Epithelial cell of proximal tubule (primary cell): ENCODE measurements at places on chromosomes 11 and 22. TPM values are rescaled to one million over a fixed set of nuclear protein-coding genes. Genes with fewer than 3 reads are reported as not detected.

- no peak for DNase-seq
These were observed 10.3 kb downstream of the PRDM10 start for GRCh38 chr11:129992161-129992944.

DNA sequence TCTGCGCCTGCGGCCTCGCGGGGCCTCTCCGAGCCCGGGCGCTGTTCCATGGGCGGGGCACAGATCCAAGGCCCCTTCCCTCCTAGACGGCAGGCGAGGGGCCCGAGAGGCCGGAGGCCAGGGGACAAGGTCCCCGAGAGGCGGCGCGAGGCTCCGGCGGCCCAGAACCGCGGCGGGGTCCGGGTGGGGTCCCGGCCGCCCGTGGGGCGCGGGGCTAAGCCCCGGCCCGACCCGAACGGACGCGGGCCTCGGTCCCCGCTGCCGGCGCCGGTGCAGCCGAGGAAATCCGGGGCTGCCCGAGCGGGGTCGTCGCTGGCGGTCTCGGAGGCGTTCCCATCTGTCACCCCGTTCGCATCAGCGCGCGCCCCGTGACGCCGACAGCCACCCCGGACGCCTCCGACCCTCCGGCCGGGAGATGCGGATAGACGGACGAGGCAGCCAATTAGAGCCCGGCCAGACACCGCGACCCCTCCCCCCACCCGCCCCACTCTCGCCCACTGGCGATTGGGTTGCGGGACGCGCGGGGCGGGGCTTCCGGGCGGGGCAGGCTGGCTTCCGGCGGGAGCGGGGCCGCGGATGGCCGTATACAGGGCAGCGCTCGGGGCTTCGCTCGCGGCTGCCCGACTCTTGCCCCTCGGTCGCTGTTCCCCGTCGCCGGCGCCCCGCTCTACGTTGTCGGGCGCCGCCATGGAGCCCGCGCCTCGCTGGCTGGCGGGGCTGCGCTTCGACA is at the start of gene SELENOO:
Gene SELENOO (plus strand): TSS at position 551 of the 730 bp plus-strand sequence. CDS start 26 bp downstream, at position 577.
- no peak for DNase-seq

GRCh38 chr11:61034704-61035525 is 63.4 kb downstream of the CD6 start:
- DNase-seq = no peak

NPAS4 gene
- not detected in 2 replicates for total RNA-seq

GRCh38 chr22:35299217-35299672 is 449 bp upstream of the TOM1 start:
- no peak for DNase-seq

- DNase-seq = no peak
These were observed 24.8 kb upstream of the CALCB start for GRCh38 chr11:15048616-15049015.

DNA sequence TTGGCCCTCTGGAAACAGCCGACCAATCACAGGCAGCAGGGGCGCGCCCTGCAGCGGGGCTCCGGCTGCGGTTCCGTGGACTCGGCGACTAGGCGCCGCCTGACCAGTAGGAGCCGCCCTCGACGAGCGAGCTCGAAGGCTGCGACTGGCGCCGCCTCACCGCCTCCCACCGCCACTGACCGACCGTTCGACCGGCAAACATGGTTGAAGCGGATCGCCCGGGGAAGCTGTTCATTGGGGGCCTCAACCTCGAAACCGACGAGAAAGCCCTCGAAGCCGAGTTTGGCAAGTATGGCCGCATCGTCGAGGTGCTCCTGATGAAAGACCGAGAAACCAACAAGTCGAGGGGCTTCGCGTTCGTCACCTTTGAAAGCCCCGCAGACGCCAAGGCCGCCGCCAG is at the start of gene RBMXL2:
Gene RBMXL2 (plus strand): TSS at position 78 of the 400 bp plus-strand sequence. CDS start 123 bp downstream, at position 201.
- no peak for DNase-seq

- DNase-seq = no peak
These were observed 3.7 kb upstream of the RIN1 start for GRCh38 chr11:66339686-66340483.

GRCh38 chr22:27628891-27629631 is 172.5 kb downstream of the MN1 start:
- no peak for DNase-seq

DNA sequence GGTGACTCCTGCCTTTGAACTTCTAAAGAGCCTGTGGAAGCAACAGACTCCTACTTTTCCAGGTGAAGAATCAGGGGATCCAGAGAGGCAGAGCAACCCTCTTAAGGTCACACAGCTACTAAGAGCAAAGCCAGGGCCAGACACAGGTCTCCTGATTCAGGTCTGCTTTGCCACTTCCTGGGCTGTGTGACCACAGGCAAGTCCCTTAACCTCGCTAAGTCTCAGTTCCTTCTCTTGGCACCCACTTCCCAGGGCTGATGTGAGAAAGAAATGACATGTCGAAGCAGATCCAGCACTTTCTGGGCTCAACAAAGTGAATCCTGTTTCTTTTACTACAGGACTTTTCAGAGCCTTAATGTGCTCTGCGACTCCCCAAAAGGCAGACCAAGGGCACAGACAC is 30.2 kb downstream of the UQCR10 start:
- DNase-seq = no peak

DNA sequence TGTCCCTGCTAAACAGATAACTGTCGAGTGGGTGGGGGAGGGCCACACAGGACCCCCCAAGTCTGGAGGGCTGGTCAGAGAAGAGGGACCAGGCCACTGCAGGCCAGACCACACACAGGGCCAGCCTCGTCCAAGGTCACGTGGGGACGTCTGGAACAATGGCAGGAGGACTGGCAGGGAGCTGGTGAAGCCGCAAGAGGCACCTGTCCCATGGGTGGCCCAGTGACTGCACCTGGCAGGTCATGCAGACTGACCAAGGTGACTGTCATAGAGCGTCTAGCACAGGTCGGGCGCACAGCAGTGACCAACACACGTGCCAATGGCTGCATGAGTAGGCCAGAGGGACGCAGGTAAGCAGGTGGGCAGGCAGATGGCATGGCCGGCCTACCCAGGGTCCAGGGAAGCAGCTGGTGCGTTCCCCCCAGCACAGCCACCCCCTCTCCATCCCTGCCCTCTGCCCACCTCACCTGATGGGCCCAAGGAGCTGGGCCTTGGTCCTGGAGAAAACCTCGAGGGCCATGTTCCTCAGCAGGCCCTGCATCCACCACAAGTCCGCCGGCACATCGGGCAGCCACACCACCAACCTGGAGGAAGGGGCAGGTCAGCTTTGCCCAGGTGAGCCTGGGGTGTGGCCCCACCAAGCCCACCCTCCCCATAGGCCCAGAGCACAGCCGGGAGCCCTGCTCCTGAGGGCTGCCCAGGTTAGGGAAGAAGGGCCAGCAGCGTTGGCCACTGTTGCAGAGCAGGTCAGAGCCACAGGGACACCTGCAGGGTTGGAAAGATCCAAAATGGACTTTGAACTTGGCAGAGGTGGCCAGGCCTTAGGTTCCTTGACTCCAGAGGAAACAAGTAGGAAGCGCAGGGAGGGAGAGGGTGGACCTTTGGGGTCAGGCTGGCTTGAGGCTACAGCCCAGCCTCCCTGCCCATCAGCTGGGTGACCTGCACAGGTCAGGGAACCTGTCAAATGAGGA is 10.4 kb downstream of the PNPLA5 start:
- DNase-seq = no peak

GRCh38 chr22:23796461-23796860 is 9.7 kb downstream of the SMARCB1 start:
- no peak for DNase-seq

DNA sequence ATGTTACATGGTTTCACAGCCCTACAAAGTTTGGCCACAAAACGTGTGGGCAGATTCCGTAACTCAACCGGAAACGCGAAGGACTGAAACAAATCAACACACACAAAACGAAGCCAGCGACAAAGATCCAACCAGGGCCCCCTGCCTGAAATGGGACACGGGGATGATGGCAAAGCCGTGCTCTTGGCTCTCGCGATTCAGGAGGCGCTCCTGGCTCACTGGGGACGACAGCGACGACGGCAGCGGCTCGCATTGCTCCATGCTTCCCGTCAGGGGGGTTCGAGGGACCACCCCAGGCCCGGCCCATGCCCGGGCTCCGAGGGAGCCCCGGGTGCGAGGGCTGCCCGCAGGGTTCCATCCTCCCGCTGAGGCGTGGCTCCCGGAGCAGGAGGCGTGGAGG is 4786.8 kb upstream of the OR11H1 start:
- no peak for DNase-seq

DNA sequence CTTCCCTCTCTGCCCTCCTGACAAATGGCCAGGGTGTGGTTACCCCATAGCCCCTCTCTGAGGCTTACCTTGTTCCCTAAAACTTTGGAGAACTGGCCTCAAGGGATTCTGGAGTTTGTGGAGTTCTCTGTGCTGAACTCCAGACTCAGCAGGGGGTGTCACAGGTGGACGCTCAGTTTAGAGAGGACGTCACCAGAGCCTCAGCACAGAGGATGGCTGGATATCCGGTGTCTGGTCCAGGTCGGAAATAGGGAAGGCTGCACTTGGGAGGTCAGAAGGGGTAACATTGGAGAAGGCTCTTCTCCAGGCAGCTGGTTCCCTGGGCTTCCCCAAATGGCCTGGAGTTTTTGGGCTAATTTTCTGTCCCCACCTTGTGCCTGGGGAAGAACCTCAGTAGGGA is 64.2 kb downstream of the ADAMTS15 start:
- no peak for DNase-seq

DNA sequence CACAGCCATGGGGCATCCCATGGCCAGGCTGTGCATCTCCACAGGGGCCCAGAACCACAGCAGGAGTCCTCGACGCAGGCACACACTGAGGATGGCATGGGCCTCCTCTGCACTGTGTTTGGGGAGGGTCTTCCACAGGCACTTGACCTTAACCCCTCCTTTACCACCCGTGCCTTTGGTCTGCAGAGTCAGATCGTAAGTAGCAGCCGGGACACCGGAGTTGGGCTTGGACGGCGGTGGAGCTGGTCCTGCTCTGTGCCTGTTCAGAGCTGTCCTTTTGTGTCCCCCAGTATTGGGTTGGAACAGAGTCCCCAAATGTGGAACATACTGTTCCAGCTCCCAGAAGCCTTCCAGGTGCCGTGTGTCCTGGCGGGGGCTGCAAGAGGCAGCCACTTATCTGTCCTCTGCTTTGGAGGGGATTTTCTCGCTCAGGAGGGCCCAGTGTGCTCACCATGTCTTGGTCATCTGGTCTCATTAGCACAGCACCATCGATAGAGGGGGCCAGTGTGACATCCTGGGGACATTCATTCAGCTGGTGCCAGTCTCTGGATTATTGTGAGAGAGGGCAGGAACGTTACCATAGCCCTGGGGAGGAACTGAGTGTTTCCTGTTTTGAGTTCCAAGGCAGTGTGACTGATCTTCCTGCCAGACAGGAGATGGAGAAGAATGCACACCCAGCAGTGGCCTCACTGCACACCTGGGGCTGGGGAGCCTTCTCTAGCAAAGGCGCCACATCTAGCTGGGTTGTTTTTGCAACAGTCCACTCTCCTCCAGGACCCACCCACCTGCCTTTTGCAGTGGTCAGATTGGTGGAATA is 12.4 kb downstream of the CRELD2 start:
- no peak for DNase-seq

GRCh38 chr11:14537134-14537599 is 17.0 kb upstream of the PSMA1 start:
- DNase-seq = no peak

DNA sequence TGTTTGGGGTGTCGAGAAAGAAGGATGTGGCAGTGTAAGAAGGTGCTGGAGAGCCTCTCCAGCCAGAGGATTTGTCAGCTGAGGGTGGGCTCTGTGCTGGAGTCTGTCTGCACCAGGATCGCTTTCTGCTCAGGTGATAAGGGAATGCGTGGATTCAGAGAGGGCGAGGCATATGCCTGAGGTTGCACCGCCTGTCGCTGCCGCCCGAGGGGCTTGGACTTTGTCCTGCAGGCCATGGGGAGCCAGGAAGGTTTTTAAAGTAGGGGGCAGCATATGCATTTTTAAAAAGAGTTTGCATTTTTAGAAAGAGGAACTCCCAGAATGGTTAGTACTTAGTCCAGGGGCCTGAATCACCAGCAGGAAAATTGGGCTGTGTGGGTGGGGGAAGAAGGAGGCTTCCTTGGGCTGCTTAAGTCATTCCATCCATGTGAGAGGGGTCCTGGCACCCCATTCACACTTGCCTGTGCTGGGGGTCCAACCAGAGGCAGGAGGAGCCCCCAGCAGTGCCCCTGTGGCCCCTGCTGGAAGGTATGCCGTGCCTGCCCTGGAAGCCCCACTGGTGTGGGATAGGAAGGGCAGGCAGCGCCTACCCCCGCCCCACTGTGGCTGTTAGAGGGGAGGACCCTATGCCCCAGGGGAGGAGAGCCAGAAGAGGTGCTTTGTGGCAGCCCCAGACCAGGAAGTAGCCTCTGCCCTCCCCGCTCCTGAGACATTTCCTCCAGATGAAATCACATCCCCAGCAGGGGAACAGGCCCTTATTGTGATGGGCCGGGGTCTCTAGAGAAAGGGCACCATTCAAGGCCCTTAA is 35.8 kb upstream of the MYRF start:
- no peak for DNase-seq

- no peak for DNase-seq
These were observed 3.6 kb downstream of the BCL9L start for GRCh38 chr11:118921929-118922744.

- DNase-seq = no peak
These were observed 92.5 kb upstream of the PRDM11 start for GRCh38 chr11:45053736-45054446.

GRIA4 gene
- total RNA-seq = 0.69 TPM in 1 of 2 replicates, not detected in the other

DNA sequence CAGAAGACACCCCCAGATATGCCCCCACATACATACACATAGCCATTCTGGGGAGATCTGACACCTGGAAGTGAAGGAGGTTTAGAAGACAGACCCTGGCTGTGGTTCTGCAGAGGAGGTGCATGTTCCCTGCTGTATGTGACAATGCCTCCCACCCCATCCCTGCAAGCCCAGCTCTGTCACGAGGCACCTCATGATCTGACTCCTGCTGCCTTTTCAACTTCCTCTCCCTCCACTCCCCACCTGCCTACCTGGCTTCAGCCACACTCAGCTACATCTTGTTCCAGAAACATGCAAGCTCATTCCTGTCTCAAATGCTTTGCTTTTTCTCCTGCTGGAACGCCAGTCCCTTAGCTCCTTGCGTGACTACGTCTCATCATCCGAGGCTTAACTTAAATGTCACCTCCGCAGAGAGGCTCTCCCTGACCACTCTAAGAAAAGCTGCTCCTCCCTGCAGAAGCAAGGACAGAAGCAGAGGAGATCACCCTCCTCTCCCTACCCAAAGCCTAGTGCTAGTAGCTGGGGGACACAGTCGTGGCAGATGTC is 114.5 kb downstream of the FEZ1 start:
- DNase-seq = no peak

- DNase-seq = no peak
These were observed 61.8 kb upstream of the ADA2 start for GRCh38 chr22:17281026-17281425.

OR52E8 gene
- not detected in 2 replicates for total RNA-seq

SLC25A17 gene
- total RNA-seq = 16.3 and 29.6 TPM in 2 replicates

DNA sequence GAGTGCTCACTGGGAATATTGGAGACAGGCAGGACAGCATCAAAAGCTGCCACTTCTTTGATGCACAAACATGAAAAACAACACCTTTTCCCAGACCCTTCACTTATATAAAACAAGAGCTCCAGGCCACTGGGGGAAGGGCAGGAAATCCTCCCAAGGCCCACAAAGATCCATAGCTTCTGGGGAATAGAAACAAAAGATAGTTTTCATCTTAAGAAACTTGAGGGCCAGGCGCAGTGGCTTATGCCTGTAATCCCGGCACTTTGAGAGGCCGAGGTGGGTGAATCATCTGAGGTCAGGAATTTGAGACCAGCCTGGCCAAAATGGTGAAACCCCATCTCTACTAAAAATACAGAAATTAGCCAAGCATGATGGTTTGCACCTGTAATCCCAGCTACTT is 15.3 kb downstream of the RTL6 start:
- no peak for DNase-seq

GRCh38 chr22:50015451-50016307 is 3.1 kb upstream of the IL17REL start:
- DNase-seq = no peak

SMIM35 gene
- total RNA-seq = not detected in 2 replicates

GRCh38 chr11:78192223-78192719 is 3.6 kb downstream of the USP35 start:
- DNase-seq = no peak
